ENCODE measurements at places on chromosomes 3 and 15. TPM values are rescaled to one million over a fixed set of nuclear protein-coding genes. Genes with fewer than 3 reads are reported as not detected.

Gene BCL2A1
- total RNA-seq: 0.25 TPM

Gene SLC28A1
- total RNA-seq: 0.16 TPM

GRCh38 chr3:127208483-127209100 is 15.7 kb downstream of the PRR23E start:
- H3K27ac ChIP-seq: no peak overlapping the region
- H3K36me3 ChIP-seq: no peaks in the 10 kb centered on the region
- H3K27me3 ChIP-seq: no peaks in the 10 kb centered on the region
- DNase-seq: no peak
- H3K4me3 ChIP-seq: no peak overlapping the region

Gene GOLGA8G
- total RNA-seq: not detected

- no peaks in the 10 kb centered on the region for H3K27me3 ChIP-seq
- peaks cover 14% of the 10 kb centered on the region for H3K4me1 ChIP-seq
- no peak for DNase-seq
- H3K27ac ChIP-seq: no peak overlapping the region
- H3K36me3 ChIP-seq: no peaks in the 10 kb centered on the region
Observed at GRCh38 chr15:85045615-85046014, 64.0 kb downstream of the PDE8A start.
